ENCODE measurements at places on chromosomes 5 and 9.

- peak; percentile 72 for DNase-seq
Observed at GRCh38 chr9:122370869-122371755, at the start of gene PTGS1. PTGS1 (plus strand) TSS chr9:122371024; CDS start chr9:122371085, 61 bp downstream.

- no peak for DNase-seq
Observed at GRCh38 chr9:119611565-119611964, 242.3 kb upstream of the BRINP1 start.

DNA sequence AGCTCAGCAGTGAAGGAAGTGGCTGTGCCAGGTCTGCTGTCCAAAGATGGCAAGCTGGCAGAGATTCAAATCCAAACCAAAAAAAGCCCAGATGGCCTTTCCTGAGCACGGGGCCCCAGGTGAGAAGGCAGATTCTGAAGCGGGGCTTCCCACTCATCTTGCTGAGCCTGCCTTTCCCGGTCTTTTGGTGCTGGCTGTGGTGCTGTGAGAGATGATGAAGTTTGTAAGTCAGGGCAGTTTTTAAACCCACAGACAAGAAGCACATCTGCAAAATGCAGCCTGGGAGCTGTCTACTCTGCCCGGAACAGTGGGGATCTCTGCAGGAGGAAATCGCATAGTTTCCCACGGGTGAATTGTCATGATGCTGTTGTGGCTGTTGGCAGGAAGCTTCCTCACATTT, 85.0 kb upstream of the IRX4 start:
- DNase-seq = no peak

DNA sequence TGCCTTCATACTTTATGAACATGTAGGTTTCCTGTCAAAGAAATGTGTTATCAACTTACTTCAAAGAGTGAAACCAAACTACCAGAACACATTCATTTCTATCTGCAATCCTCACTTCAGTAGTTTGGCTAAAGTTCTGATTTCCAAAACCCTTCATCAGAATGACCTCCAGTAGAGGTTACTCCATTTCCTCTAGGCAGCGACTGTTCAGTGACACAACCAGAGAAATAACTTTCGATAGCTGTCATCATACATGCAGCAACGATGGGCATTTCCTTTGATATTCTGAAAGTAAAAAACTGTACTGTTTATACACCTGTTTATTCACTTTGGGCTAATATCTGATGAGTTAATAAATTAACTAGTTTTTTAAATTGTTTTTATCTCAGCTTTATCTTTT, 532.5 kb upstream of the IZUMO3 start:
- DNase-seq = no peak

GRCh38 chr9:2053883-2054845, 39.0 kb downstream of the SMARCA2 start:
- no peak for DNase-seq

GRCh38 chr5:158482125-158482524, 617.6 kb downstream of the EBF1 start:
- DNase-seq = no peak

DNA sequence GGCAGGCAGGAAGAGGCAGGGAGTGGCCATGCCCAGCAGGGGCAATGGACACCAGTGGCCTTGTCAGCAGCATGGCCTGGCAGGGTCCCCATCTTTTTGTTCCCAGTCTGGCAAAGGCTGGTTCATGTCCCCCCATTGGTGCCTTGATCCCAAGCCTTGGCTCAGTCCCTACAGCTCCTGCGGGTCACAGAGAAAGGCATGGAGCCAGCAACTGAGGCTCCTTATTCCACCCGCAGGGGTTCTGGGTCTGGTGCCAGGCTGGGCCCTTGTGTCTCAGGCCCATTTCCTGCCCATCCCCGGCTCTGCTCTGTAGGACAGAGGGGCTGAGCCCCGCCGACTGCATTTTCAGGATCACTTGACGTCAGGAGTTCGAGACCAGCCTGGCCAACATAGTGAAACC, 14.0 kb downstream of the TRIM14 start:
- no peak for DNase-seq

DNA sequence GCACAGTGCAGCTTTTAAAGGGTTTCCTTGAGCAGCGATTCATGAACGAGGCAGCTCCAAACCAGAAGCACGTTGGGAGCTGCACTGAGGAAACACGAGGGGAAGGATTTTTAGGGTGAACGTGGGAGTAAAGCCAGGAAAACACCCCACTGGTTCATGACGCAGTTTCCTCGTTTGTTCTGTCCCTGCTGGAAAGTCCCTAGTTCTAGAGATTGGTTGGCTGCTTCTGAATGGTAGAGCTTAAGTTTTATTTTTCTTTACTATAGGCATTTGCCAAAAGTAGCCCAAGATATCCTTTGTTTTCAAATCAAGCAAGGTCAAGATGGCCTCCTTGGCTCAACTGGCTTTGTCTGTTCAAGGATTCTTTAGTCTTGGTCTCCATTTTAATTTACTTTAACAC, 116.5 kb upstream of the CACNA1B start:
- DNase-seq = no peak

DNA sequence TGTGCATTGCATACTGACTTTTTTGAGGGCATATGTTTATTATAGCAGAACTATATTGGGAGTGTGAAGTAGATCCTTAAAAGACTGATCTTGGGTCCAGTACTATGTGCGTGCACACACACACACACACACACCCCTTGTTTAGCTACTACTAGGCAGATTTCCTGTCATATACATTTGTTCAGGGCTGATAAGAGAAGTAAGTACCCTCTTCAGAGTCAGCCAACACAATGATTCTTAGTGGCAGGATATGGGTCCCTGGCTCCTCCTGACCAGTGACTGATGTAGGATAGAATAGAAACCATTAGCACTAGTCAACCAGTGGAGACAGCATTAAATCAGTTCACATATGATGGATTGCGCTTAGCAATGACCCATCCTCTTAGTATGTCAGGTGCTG, 76.2 kb upstream of the MIER3 start:
- DNase-seq = no peak

GRCh38 chr9:109934857-109935215, 154.8 kb downstream of the PALM2AKAP2 start:
- no peak for DNase-seq

DNA sequence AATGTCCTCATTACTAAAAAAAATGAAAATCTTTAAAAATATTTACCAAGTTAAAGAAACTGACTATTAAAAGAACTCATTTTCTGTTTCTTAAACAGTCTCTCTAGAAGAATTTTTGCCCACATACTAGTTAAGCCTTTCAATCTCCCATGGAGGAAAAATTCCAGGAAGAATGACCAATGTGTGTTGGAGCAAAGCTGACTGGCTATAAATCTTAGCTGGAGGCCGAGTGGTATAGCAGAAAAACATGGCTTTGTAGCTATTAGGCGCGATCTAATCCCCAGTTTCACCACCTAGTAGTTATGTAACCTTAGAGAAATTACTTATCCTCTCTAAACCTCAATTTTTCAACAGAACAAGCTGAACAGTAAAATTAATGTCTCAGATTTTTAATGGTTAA, 135.5 kb upstream of the PRLR start:
- no peak for DNase-seq

GRCh38 chr5:72605632-72606031, 98.4 kb upstream of the ZNF366 start:
- no peak for DNase-seq

DNA sequence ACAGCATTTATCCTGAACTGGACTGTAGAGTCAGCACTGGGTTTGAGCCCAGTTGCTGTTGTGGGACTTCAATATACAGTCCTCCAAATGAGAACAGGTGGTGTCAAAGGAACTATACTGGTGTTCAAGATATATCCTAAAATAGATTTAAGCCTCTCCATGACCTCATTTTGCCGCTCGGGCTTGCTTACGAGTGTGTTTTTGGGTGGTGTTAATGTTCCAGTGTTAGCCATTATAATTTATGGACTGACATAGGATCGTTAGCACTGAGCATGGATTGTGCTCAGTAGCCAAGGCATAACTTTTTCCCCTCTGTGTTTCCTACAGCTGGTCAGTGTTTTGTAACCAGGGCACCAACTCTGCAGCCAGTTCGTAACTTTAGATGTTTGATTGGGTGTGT, 306.6 kb downstream of the SPATA31D1 start:
- no peak for DNase-seq

DNA sequence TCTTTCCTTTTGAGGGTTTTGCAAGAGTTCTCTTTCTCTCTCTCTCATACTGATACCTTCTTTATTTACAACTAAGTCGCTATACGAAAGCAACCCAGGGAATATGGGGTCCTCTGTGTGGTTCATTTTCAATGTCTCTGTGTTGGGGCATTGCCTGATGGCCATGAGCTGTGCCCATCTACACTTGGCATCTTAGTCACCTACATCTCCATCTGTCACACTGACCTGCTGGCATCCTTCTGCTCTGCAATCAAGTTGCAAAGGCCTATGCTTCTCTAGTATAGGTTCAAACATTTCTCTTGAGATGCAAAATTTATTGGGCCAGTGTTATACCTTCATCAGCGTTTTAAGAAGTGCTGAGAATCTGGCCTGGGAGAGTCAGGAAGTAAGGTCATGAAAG, 228.2 kb downstream of the MTRR start:
- DNase-seq = no peak

- no peak for DNase-seq
Observed at GRCh38 chr5:107408564-107408963, 262.2 kb downstream of the EFNA5 start.

- DNase-seq = no peak
Observed at GRCh38 chr5:149500922-149501582, 50.2 kb downstream of the CSNK1A1 start.

DNA sequence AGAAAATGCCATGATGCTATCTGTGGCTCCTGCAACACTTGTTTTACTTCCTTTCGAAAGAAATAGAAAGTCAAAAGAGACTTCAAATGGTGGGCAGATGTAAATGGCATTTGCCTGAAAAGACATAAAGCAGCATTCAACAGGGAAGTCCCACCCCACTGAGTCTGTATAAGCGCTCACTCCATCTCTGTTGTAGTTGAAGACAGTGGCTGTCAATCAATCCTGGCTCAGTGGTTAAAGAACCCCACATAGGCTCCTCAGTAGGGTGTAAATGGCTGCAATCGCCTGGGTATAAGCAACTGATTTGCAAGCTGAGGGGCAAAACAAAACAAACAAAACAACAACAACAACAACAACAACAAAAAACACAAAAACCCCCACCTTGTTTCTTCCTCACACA, 158.7 kb downstream of the EFNA5 start:
- no peak for DNase-seq

GRCh38 chr5:172561151-172561550, 79.9 kb upstream of the NEURL1B start:
- no peak for DNase-seq

DNA sequence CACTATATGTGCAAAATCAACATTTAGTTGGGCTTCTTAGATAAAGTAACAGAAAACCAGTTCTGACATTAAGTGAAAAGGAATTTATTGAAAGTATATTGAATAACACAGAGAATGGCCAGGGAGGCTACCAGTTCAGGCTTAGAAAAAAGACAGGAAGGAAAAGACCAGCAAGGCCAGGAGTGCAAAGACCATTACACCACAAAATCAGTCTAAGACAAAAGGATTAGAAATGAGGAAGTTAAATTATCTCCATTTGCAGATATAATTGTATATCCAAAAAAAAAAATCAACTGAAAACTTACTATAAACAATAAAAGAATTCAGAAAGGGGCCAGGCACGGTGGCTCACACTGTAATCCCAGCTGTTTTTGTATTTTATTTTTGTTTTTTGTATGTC, 4.8 kb upstream of the TEX10 start:
- no peak for DNase-seq

- no peak for DNase-seq
Observed at GRCh38 chr5:139663207-139664085, 15.3 kb downstream of the CXXC5 start.

DNA sequence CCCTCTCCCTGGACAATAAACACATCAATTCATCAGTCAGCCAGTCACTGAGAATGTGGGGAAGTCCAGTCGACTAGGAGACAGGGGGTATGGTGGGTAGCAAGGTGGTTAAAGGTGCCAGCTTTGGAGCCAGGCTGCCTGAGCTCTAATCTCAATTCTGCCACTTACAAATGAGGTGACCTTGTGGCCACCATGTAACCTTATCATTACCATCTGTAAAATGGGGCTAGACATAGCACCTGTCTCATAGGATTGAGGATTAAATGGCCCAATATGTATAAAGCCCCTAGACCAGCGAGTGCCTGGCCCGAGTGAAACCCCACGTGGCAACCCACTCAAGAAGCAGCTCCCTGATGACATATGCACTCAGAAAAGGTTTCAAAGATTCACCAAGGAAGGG, 73.3 kb upstream of the TBC1D2 start:
- no peak for DNase-seq

DNA sequence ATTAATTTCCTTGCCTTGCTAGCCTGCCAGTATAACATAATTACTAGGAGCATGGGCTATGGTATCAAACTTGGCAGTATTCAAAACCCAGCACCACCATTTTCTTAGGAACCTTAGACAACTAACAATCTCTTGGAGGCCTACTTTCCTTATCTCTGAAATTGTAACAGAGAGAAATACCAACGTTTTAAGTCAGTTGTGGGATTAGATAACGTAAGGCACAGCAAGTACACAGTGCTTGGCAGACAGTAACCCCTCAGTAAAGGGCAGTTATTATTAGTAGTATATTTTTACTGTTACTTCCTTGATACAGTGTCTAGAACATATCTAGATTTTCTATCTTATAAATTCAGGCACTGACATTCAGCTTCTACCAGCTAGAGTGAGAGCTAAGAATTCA, 309.6 kb downstream of the ACTL7B start:
- no peak for DNase-seq

DNA sequence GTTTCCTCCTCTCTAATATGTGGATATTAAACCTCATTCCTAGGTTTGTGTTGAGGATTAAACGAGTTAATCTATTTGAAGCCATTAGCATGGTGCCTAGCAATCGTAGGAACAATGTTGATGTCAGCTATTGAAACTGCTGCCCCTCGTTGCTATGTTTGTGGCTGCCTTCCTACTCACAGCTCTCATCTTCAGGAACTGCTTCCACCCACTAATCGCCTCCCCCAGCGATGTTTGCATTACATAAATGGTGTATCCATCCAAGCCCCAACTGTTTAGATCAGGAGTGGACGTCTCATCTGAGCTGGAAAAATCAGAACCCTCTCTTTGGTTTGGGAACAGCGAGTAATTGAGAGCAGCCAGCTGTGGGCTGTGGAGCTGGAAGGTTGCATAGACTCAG, 416.6 kb downstream of the ARHGEF28 start:
- no peak for DNase-seq

GRCh38 chr5:115892021-115892420, 50.3 kb downstream of the AP3S1 start:
- DNase-seq = no peak

GRCh38 chr5:140020601-140021177, 22.4 kb downstream of the NRG2 start:
- no peak for DNase-seq

- no peak for DNase-seq
Observed at GRCh38 chr5:55737793-55738192, at the start of gene DDX4. DDX4 (plus strand) TSS chr5:55738061; CDS start chr5:55738964, 903 bp downstream.
